ENCODE measurements at places on chromosomes 5 and 9.
A peak's percentile ranks its signal among the peaks of the same experiment; 100 is the strongest.

- DNase-seq: no peak
These were observed 211.5 kb downstream of the PAPPA start for GRCh38 chr9:116365056-116365471.

DNA sequence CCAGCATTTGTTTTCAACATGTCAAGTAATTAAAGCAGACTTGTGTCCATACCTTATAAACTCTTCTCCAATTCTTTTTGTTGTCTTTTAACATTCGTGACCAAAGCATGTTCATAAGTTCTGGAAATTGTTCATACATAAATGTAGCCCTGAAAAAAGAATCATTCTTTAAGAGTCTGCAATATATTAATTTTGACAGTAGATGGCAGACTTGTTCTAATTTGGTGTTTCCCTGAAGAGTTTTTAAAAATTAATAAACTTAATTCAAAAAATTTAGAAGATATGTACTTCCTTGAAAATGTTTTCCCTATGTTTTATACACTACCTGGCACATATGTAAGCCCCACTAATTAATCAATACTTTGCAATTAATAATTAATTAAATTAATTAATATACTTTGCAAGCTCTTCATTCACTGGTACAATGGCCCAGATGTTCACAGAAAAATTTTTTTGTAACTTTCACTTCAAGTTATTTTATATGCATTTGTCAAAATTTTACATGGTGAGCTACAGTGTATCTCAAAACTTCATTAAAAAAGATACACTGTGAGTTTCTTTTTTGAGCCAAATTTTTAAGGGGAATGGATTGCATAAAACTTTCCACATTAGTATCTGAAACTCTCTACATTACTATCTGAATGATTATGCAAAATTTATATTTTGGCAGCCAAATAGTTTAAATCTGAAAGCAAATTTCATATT, 42.1 kb downstream of the CLINT1 start:
- DNase-seq: no peak

- no peak for DNase-seq
These were observed 61.2 kb downstream of the MRPS30 start for GRCh38 chr5:44869928-44870327.

DNA sequence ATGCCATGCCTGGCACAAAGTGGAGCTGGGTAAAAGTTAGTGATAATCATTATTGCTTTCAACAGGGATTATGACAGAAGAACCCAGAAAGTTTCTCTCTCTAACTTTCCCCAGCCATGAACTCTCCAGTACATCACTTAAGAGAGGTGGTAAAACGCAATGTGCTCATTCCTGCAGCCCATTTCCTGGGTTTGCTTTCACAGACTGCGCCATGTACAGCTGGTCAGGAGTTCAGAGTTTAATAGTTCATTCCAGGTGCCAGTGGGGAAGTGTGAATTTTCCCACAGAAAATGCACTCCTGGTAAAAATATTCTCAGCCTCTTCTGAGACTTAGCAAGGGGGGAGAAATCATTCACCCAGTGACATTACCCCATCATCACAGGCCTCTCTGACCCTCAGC, 35.5 kb downstream of the ADAM19 start:
- DNase-seq: no peak

DNA sequence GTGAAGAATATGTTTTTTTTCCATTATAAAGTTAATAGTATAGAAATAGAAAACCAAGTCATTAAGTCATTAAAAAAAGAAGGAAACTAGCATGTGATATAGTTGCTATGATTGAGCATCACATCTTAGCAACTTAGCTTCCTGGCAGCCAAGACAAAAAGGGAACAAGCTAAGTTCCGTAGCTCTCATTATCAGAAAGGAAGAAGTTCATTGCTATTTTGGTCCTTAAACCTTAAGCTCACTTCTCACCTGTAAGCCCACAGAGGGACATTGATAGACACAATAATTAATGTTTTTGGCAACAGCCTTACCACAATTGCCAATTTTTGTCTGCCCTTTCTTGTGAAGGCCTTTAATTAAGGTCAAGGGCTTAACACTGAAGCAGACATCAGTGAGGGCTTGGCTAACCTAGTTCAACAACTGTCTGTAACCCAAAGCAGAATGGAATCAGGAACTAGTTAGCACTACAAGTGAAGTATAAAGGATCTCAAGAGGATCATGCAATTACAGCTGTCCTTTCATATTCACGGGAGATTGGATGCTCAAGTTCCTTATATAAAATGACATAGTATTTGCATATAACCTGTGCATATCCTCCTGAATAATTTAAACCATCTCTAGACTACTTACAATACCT, 24.0 kb upstream of the KLF4 start:
- DNase-seq: no peak

DNA sequence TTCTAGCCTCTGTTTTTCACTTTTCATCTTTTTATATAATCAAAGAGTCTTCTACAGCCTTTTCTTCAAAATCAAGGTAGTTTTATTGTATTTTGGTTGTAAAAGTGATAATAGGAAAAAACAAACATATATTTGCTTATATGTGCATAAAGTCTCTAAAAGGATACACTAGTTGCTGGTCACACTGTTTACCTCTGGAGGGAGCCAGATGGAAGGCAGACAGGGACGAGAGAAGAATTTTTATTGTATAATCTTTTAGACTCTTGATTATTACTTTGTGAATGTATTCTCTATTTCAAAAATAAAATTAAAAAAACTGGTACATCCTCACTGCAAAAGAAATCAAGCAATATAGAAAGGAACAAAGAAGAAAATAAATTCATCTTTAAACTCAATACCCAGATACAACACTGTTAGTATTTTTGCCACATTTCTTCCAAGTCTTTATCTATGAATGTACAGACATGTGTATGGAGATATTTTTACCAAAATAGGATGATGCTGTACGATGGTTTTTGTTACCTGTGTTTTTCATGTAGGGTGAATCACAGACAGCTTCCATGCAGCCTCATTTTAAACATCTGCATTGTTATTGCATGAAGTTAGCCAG, 6.1 kb upstream of the RNF183 start:
- DNase-seq: no peak

DNA sequence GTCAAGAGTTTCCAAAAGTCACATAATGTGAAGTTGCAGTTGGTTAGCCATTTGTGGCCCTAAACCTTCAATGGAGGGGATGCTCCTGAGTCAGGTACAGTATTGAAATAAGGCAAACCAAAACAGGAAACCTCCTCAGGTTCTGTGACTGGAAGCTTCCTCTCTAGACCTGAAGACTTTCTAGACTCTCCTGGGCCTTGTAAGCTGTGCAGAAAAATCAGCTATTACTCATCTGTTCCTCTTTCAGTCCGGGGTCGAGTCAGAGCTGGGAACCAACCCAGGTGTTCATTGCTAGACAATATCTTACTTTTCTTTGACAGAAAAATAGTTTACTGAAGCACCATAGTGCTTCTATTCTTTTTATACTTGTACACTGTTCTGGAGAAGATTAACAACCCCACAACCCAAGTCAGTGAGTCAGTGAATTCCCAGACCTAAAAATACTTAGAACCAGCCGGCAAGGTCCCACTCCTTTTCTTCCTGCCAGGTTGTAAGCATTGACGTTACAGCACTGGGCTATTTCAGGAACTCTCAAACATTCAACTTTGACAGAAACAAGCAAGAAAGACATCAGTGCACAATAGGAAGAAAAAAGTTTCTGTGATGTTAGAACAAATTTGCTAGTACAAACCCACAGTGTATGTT, 47.3 kb downstream of the FSTL4 start:
- no peak for DNase-seq

- peak; percentile 18 for DNase-seq
These were observed 23.6 kb upstream of the FIBCD1 start for GRCh38 chr9:130962418-130963316.

DNA sequence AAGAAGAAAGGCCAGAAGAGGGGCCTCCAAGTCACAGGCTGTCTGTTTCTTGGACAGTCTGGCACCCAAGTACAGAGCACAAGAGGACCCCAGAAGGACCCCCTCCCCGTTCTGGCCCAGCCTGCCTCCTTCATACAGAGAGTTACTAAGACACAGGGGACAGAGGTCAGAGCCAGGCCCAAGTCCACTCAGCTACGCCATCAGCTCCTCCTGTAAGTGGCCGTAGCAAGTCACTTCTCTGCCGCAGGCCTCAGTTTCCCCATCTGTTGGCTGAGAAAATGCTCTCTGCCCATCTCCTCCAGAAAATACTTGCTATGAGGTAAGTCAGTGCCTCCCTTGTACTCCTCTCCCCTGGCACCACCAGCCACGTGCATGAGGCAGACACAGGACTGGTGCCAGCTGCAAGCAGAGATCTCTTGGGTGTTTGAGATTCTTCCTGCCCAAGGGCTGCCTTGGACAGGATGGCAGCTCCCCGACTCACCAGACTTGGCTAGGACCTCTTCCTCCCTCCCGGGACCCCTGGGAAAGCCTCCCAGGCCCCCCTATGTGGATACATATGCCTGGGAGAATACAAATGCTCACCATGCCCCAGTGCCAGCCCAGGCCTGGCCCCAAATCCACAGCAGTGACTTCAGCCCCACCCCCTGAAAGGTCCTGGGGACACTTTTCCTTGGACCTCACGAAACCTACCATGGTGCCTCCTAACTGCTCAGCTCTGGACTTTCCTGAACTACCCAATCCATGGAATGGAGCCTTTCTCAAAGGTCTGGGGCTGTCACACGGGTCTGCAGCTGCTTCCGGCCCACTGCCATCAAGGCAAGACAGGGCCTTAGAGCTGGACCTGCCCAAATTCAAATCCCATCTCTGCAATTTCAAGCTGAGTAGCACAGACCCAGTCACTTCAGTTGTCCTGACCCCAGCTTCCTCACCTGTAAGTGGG, 5.1 kb downstream of the EEIG1 start:
- DNase-seq: no peak

DNA sequence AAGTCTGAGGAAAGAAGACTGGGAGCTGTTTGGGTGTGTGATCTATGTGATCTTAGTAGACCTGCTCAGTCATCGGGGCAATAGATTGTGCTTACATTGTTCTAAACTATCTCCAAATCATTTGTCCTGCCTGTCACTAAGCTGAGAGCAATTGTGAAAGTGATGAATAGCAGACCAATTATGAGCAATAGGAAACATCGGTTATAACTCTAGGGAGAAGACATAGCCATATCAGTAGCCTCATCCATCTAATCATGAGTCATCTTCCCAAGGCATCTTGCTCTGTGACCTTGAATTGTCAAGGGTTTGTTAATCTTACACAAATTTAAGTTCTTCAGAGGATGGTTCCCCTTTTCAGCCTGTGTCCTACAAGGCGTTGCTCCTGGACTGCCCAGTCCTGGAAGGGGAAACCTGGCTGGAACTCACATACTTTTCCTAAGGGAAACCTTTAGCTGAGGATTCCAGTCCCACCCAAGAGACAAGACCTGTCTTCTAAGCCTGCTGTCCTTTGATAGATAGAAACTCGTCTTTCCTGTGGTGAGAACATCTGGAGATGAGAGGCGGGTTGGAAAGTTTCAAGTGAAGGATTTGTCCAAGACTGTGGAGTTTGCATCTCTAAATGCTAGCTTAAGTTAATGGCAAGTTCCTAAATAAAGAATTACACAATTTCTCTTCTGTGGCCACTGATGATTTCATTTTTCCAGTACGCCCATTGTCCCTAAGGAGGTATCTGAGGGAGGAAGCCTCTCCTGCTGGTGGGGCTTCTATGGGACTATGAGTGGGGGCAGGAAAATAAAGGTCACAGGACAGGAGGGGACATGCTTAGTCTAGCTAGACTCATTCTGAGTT, 53.9 kb upstream of the TRIM32 start:
- no peak for DNase-seq

- no peak for DNase-seq
These were observed 103.5 kb upstream of the ARRDC3 start for GRCh38 chr5:91486638-91487037.

GRCh38 chr9:122055701-122056100, 37.4 kb downstream of the TTLL11 start:
- no peak for DNase-seq

GRCh38 chr9:78745331-78745730, 448.4 kb downstream of the PSAT1 start:
- no peak for DNase-seq

Data from esophagus squamous epithelium (tissue), 5 donors.